ENCODE measurements at places on chromosomes 3 and 15. TPM values are rescaled to one million over a fixed set of nuclear protein-coding genes. Genes with fewer than 3 reads are reported as not detected.

Gene ROPN1B
- not detected for total RNA-seq

Gene EFHB
- 0.39 TPM for total RNA-seq

Gene SLCO2A1
- not detected for total RNA-seq

Gene AMOTL2
- not detected for total RNA-seq

Gene NUDT16
- total RNA-seq: 7.3 TPM
